ENCODE measurements at places on chromosomes 12 and 14.

DNA sequence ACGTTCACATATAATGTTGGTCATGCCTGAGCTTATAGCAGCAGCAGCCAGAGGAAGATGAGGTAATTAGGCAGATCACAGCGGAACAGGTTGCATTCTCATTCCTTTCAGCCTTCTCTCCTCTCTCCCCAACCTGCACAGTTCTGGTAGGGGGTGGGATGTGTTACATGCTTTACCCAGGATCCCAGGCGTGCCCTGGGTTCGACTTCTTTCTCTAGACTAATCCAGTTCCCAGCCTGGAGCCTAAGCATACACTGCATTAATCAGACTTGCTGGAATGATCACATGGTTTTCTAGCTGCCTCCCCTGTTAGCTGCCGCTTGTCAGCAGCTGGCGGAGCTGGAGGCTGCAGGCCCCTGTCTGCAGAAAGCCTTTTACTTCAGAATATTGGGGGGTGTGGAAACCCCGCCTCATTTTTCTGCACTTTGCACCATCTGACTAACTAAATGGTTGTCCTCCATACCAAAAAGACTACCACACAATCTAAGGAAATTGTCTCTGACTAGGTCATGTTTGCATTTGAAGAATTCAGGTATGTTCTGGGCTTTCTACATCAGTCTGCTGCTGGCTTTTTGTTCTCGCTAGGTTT, 46.0 kb upstream of the EVL start:
- no peak for DNase-seq

GRCh38 chr12:42873401-42873800, 283.9 kb upstream of the PRICKLE1 start:
- no peak for DNase-seq

GRCh38 chr12:122981587-122982476, 1.4 kb downstream of the ARL6IP4 start:
- DNase-seq, result no peak

DNA sequence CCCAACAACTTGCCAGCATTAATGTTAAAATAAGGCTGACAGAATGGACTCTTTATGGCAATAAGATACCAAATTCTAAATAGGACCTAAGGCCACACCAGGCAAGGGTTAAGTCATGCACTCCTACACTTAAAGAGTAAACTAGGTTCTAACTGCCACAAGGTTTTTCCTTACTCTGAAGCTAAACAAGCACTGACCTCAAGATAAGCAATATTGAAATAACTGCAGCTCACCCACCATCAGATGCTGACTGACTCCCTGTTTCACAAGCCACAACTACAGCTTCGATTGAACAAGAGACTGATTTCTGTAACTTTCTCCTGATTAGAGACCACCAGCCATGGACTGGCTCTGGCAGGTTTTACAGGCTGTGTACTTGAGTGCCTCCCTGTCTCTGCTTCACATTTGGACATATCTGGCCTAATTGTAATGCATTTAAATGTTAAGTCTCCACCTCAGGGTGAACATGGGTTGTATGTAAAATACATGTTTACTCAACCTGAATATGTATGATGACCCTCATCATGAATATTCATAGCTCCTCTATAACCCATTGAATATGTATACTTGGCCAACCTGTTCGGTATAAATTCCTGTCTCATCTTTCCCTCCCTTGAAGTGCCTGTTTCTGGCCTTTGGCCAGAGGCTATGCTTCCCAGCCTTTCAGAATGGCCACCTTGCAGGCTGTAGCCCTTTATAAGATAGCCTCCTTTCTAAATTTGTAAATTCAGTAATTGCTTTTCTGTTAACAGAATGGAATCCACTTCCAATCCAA, 70.5 kb upstream of the DAAM1 start:
- no peak for DNase-seq

Data from inflammatory macrophage (primary cell).